ENCODE measurements at places on chromosomes 7 and 10.

DNA sequence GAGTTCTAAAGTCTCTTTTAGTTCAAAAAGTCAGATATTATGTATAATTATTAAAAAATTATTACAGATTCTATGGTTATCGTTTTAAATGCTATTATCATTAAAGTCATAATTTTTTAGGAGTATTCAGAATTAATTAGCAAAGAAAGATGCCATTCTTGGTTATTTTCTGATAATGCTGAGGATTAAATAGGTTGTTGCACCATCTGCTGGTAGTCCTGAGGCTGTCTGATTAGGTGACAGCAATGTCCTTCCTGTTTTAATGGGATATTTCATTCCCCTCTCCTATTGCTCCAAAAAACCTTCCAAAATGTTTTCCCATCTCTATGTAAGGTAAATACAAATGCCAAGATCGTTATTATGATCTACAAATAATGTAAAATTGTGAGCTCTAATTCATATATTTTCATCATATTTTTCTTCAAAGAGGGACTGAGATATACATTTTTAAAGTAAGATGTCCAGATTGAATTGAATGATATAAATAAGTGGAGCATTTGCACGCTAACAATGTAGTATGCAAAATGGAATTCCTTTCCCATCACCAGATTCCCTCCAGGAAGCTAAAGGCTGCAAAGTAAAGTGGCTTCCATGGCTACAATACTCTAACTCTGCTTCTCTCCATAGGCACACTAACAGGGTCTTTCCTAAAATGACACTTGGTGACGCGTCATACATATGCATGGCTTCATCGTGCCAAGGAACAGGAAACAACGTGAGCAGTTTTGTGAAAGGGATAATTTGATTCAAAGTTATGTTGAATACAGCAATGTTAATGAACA, 58.8 kb upstream of the AKR1E2 start:
- no peak for DNase-seq

GRCh38 chr10:50832171-50832751, 53.2 kb downstream of the A1CF start:
- no peak for DNase-seq

GRCh38 chr10:23156447-23157150, 35.5 kb upstream of the PTF1A start:
- no peak for DNase-seq

DNA sequence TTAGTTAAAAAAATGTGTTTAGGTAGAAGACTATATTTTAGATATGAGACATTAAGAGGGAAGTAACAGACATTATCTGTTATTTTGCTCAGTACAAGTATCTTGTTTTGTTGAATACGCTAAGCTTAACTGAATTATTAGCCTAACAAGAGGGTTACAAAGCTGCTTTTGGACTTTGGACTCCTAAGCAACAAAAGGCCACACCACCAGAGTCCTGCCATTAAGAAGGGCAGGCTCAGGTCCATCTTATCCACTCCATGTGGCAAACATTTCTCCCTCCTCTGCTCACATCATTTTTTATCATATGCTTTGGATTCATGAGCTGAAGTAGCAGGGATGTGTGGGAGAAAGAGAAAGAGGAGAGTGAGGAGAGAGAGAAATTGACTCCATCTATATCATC, 33.5 kb downstream of the OSBPL3 start:
- DNase-seq: no peak

Data from SJSA1 (cell line).